Prostate gland (tissue), 2 donors: ENCODE measurements at places on chromosomes 5 and 9. TPM values are rescaled to one million over a fixed set of nuclear protein-coding genes. Genes with fewer than 3 reads are reported as not detected.

Gene SLC4A9
- total RNA-seq: not detected

Gene SHOC1
- total RNA-seq: not detected

Gene RNF208
- total RNA-seq: 3.8 TPM

Gene DBH
- total RNA-seq: not detected

Gene TAF11L5
- total RNA-seq: not detected

Gene ANKRD31
- total RNA-seq: 3.7 TPM

Gene CYLC2
- total RNA-seq: not detected

Gene ITGA2
- 6.4 TPM for total RNA-seq

Gene JADE2
- 63.4 TPM for total RNA-seq
